ENCODE measurements at places on chromosomes 5 and 9.

DNA sequence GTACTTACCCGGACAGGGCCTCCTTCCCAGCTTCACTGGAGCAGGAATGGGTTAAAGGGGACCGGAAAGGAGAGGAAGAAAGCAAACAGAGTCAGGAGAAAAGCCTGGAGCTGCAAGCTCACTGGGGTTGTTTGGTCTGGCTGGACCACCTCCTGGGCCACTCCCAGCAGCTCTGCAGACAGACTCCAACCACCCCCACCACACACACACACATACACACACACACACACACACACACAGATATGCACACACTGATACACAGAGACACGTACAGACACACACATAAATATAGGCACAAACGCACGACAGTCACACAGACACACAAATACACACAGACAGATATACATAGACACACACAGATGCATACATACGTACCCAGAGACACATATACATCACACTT is 34.9 kb upstream of the SYNPO start:
- no peak for DNase-seq

DNA sequence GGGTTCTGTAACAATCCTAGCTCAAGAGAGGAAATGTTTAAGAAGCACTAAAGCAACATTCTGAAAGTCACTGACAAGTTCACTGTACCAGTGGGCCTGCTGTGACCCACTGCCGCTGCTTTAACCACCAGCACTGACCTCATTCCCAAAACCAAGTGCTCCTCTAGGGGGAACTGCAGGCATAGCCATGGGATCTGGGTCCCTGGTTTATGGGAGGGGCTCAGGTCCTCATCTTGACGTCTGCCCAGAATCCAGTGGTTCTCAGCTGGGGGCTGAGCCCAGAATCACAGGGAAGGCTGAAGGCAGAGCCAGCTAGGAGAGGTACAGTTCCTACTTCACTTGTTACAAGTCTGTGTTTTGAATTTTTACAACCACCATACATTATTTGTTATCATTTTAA is 36.1 kb upstream of the SLC2A8 start:
- DNase-seq: no peak

DNA sequence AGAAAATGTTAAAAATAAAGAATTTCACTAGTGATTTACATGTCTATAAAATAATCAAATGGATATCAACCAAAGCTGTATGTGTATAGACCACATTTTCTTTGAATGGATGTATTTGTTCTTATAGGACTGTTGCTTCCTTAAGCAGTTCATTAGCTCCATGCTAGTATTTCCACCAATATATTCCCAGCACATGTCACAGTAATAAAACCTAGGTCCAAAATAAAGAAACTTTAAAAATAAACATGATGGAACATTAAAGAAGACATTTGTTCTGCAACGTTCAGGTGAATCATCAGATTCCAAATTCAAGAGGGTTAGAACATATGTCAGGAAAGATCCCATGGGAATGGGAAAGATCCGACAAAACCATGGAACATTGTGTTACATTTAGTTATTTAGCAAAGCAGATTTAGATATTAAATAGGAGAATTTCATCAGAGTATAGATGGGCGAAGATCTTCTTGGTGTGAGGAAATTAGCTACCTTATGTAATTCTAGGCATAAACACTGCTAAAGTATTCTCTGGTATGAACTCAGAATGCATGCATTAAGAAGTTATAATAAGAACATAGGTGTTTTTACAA is 490.7 kb downstream of the CDH18 start:
- no peak for DNase-seq

DNA sequence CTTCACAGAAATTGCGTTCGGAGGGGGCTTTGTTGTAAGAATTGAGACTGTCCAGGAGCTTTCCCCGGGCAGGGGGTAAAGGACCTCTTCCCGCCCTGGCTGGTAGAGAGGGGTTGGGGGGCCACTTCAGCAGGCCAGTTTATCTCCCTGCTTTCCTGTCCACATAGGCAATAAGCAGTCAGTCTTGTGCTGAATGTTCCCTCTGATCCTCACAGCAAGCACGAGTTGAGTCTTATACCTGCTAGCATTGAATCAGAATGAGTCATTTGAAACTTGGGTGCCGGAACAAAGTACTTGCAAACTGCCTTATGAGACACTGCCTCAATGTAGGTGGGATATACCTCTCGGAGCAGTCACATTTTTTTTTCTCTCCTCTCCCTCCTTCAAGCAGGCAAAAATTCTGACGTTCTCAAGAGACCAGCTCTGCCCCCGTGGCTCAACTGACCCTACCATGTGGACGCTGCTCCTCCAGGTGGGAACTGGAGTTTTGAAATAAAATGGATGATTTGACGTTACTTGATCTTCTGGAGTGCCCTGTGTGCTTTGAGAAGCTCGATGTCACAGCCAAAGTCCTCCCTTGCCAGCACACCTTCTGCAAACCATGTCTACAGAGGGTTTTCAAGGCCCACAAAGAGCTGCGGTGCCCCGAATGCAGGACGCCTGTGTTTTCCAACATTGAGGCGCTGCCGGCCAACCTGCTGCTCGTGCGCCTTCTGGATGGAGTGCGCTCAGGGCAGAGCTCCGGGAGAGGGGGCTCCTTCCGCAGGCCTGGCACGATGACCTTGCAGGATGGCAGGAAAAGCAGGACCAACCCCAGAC is 1.3 kb downstream of the SH3RF2 start:
- no peak for DNase-seq

GRCh38 chr5:176899296-176899891 is at the start of gene HK3:
Gene HK3, minus strand, starts transcription at chr5:176899346. Its CDS starts 3,187 bp downstream, at chr5:176896159.
- no peak for DNase-seq

GRCh38 chr5:55620009-55620765 is 85.4 kb upstream of the PLPP1 start:
- no peak for DNase-seq

GRCh38 chr9:107020040-107020530 is 157.1 kb downstream of the ZNF462 start:
- no peak for DNase-seq

DNA sequence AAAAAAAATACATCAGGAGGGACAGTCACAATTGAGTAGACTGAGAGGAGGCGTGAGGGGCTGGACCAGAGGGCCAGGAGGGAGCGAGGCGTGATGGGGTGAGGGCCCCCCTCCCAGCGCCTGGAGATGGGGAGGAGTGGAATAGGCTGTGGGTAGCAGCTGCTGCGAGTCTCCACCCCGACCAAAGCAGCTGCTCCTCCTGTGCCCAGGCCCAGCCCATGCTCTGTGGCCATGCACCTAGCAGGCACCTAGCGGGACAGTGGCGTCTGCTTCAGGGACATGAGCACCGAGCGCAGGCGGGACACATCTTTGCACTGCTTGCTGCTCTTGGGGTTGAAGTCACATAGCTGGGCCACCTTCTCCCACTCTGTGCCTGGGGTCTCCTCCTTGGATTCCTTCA is 4.0 kb downstream of the HIGD2A start:
- no peak for DNase-seq

DNA sequence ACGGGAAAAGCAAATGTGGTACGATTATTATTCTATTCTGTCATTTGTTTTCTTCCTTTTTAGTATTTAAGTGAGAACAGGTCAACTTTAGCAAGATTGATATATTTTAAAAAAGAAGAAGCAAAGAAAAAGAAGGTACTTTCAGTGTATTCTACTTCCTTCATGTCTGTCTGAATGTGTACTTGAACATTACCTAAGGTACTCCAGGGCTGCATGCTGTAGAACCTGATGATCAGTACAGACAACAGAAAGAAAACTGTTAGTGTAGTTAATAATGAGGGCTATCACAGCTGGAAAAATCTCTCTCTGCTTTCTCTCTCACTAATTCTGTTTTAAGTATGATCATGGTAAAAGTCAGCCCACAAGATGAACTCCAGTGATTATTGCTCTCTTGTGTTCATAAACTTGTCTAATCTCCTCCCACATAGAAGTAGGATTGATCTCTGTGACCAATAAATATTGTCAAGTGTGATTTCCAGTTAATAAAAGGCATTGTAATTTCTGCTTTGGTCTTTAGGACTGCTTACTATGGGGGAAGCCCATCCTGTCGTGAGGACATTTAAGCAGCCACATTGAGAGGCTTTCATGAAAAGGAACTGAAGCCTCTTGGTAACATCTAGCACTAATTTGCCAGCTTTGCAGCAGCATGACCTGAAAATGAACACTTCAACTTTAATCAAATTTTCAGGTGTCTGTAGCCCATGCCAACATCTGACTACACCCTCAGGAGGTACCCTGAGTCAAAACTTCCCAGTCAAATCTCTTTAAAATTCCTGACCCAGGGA is 864.0 kb upstream of the ACO1 start:
- DNase-seq: no peak

- no peak for DNase-seq
These were observed 414.9 kb downstream of the CYLC2 start for GRCh38 chr9:103410059-103410458.

- DNase-seq: peak; percentile 4
These were observed 49.6 kb upstream of the KIF2A start for GRCh38 chr5:62256161-62257019.
